Stimulated activated CD8-positive, alpha-beta memory T cell treated with anti-CD3 and anti-CD28 coated beads, Interleukin-4, amount 100 ng/mL, for 4 hours (primary cell): ENCODE measurements at places on chromosomes 1 and 21.

- DNase-seq: no peak
Measured at GRCh38 chr1:29579821-29580425, 343.6 kb downstream of the PTPRU start.

- no peak for DNase-seq
Measured at GRCh38 chr1:230191079-230191804, 124.2 kb downstream of the GALNT2 start.

GRCh38 chr1:87170931-87171598, 157.6 kb upstream of the LMO4 start:
- DNase-seq: no peak

DNA sequence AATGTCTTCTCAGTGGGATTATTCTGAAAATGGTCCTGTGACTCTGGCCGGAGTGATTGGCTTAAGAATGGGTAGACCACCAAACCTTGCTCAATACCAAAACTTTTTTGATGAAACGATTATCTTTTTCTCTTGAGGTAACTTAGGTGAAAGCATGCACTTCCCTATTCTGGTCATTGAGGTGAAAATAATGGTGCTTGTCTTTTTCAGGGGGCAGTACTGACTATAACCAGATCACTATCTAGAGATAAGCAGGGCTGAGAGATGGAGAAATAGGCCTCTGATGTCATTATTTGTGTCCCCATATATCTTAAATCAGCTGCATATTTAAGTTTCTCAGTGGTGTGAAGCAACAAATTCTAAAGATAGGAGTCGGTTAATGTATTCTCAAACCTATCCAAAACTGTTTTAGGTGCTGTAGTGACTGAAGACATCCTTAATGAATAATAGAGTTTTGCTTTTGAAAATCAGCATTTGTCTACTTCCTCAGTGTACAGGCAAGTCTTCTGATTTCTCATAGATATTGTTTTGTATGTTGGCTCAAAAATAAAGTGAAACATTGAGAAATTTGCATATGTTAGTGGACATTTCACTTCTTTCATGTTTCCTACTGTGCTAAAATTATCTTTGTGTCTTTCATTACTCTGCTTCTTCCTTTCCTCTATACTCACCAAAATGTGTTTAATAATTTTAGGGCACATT, 735.3 kb upstream of the ADGRL4 start:
- DNase-seq: no peak

GRCh38 chr21:19420565-19420964, 1017.0 kb upstream of the TMPRSS15 start:
- DNase-seq: no peak
